T-helper 2 cell treated with Interferon-gamma antibody and Interleukin-4, amounts not matched to agents 5 μg/mL and 100 μg/mL, for 36 hours (primary cell): ENCODE measurements at places on chromosomes 1 and 21.
A peak's percentile ranks its signal among the peaks of the same experiment; 100 is the strongest.

DNA sequence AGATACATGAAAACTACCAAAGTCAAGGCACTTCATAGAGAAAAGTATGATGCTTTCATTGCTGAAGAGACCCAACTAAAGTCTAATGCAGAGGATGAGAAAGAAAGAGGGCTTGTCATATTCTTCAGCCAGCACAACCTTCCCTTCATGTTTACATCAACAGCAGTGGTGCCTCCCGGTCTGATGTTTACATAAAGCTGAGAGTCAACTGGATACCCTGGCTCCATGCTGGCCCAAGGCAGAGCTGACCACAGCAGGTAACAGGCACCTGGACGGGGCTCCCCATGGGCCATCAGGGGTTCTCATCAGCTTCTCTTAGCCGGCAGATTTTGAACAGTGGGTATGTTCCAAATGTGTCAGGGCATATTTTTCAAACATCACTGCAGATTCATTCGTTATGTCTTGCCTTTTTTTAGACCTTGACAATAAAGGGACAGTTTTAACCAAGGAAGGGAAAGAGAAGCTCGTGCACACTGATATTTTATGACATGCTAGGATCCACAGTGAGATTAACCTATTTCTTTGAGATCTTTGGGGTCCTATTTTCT lies 117.1 kb downstream of the NRIP1 start:
- no peak for DNase-seq

GRCh38 chr1:115275216-115275615 lies 62.8 kb downstream of the NGF start:
- no peak for DNase-seq

DNA sequence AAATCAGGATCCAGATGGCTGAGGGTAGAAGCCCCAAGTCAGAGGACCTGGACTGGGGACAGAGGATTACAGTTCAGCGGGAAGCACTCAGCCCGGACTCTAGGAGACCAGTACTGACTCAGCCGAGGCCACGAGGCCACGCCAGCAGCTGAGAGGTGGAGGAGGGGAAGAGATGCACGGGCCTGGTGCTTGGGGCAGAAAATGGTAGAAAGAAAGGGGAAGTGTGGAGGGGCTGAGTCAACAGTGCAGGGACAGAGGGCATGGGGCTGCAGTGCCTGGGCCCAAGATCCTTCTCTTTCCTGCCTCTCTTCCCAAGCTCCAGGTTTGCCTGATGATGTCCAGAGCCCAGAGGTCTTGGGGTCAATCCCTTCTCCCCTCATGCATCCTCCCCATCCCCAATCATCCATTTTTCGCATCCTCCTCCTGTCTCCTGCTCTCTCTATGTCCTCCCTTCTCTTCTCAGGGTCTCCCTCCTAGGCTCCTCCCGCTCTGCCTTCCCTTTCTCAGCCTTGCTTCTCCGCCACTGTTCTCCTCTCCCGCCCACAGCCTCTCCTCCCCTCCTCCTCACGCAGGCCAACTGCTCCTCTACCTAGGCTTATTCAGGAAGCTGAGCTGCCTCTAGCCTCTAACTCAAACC lies 7.7 kb downstream of the ARHGEF2 start:
- peak; percentile 52 for DNase-seq

- DNase-seq = no peak
Observed at GRCh38 chr1:14896381-14897079, 257.0 kb upstream of the TMEM51 start.
